D721Med (cell line): ENCODE measurements at places on chromosomes 5 and 9.

DNA sequence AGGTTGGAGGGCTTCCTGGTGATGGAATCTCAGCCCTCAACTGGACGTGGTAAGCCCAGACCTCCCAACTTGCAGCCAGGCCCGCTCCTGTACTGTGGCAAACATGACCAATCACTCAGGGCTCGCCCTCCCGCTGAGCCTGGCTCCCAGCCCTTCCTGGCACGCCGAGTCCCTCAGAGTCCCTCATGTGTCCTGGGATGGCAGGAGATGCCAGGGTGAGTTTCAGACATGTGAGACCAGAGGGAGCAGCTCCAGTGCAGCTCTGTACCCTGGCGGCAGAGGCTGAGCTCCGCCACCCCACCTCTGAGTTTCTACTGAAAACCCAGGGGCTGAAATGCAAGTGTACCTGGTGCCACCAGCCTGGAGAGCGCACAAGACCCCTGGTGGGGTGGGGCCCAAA is 42.0 kb upstream of the RXRA start:
- no peak for DNase-seq

- no peak for DNase-seq
Observed at GRCh38 chr9:123658792-123659191, 271.1 kb downstream of the DENND1A start.

GRCh38 chr5:143319437-143320227 is 83.9 kb downstream of the NR3C1 start:
- DNase-seq = no peak

DNA sequence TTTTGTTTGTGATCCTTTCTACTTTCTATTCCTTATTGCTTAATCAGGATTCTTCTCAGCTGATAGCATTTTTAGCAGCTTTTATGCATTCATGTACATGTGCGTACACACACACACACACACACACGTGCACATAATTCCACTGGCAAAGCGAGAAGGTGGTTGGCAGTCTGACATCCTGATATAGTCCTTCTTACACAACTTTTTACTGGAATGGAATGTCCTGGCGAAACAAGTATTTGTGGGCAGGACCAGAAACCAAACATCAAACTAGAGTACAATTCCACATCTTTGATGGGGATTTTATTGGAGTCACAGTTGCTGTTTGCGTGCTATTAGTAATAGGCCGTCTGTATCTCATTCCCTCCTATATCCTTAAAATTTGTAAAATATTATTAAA is 356.5 kb downstream of the CCDC171 start:
- no peak for DNase-seq

- no peak for DNase-seq
Observed at GRCh38 chr9:36284226-36284625, 26.0 kb upstream of the GNE start.

DNA sequence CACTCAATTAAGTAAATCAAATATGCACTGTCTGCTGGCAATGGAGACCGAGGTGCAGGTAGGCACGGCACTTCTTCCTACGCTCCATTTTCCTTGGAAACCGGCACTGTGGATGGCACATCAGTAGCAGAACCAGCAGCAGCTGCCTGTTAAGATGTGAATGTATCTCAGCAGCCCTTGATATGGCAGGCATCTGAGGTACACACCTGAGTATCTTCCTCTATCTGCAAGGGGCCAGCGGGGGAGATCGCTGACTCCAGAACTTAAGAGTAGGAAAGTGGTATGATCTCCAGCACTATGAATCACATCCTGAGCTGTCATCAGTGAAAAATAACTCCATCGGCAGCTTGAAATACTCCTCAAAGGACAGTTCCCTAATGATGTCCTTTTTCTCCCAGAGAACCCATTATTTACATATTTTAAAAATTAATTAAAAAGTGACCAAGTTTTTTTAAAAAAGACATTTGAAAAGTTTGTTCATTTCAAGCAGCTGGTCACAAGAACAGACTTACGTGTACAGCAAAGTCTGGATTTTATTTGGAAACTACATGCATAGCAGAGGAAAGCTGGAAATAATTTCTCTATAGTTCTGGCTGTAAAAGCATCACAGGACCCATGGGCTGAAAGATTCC is 97.1 kb downstream of the ADAMTS12 start:
- DNase-seq = no peak

- no peak for DNase-seq
Observed at GRCh38 chr5:76964060-76964459, 11.2 kb downstream of the CRHBP start.

- no peak for DNase-seq
Observed at GRCh38 chr5:59187857-59188256, 605.0 kb downstream of the RAB3C start.

GRCh38 chr9:132068605-132069004 is 11.1 kb downstream of the MED27 start:
- no peak for DNase-seq

- DNase-seq = no peak
Observed at GRCh38 chr9:117317192-117317591, 97.7 kb downstream of the ASTN2 start.

- DNase-seq = no peak
Observed at GRCh38 chr5:127848098-127848497, 144.9 kb downstream of the CCDC192 start.

GRCh38 chr5:148585988-148586387 is 68.3 kb downstream of the HTR4 start:
- DNase-seq = no peak

DNA sequence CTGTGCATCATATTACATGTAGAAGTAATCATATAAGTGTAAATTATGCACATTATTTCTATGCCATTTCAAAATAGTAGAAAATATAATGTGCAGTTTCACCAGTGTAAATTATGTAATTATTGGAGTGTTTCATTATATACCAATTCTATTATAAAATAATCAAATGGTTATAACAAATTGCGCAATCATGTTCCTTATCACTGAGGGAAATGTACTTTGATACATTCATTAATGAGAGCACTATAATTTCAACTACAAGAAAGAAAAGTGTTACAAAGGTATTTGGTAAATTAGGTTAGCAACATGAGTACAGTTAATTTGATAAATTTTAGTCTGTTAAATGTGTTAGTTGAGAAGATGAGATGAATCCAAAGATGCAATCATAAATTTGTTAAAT is 421.5 kb upstream of the CDH10 start:
- no peak for DNase-seq

DNA sequence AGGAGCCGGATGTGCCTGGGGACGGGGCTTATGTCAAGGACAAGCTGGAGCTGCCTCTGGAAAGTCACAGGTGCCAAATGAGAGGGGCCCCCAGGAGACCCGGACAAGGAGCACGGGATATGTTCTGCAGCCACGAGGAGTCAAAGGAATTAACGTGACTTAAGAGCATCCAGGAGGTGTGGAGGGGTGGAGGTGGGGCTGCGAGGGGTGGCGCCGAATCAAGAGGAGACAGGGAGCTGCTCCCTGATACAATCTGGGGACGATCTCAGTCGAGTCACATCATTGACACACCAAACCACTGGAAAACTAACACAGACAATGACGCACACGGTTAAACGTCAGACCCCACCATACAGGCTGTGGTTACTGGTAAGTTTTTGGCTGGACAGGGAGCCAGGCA is 10.4 kb downstream of the CCDC127 start:
- no peak for DNase-seq

- DNase-seq = no peak
Observed at GRCh38 chr5:134477462-134478245, 47.8 kb upstream of the JADE2 start.

DNA sequence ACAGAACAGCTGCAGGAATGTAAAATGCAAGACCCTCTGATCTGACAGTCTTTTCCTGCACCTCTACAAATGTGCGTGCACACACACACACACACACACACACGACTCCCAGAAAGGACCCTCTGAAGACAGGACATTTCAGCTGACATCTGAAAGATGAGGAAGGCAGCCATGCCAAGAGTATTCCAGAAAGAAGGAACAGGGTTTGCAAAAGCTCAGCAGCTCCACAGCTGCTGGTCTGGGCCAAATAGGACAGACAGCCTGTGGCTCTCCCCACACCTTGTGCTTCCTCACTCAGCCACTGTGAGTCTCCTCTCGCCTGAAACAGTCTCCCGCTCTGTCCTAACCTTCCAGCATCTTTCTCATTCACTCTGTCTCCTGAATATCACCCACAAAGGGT is 189.0 kb downstream of the PALM2AKAP2 start:
- no peak for DNase-seq

- no peak for DNase-seq
Observed at GRCh38 chr5:1948663-1949191, 66.0 kb upstream of the IRX4 start.

GRCh38 chr5:16854351-16854750 is 81.7 kb downstream of the MYO10 start:
- DNase-seq = no peak

- no peak for DNase-seq
Observed at GRCh38 chr9:127166651-127167524, 44.5 kb upstream of the ANGPTL2 start.

- DNase-seq = no peak
Observed at GRCh38 chr5:133713209-133713608, 100.9 kb upstream of the FSTL4 start.

- DNase-seq = no peak
Observed at GRCh38 chr9:109986521-109986991, 206.6 kb downstream of the PALM2AKAP2 start.

- DNase-seq = no peak
Observed at GRCh38 chr9:1031951-1032601, 18.1 kb upstream of the DMRT2 start.

GRCh38 chr9:96382175-96382574 is 1.3 kb downstream of the SLC35D2 start:
- DNase-seq = no peak

DNA sequence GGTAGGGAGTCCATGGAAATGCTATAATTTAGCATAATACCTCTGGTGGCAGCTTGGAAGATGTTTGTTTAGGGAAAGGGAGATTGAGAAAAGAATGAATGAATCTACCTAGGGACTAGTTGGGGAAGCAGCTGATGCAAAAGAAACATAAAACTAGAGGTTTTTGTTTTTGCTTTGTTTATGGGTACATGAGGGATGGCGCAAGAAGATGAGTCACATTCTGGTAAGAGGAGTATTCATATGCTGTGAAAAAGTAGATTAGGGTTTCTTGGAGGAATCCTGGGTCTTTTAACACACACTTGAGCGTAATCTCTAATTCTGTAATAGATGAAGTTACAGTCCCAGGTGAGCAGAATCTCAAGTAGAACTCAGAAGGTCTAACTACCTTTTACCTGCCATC is 17.1 kb downstream of the C9orf43 start:
- DNase-seq = no peak

GRCh38 chr5:120955795-120956194 is 491.7 kb downstream of the PRR16 start:
- no peak for DNase-seq
